ENCODE measurements at places on chromosomes 3 and 15.

DNA sequence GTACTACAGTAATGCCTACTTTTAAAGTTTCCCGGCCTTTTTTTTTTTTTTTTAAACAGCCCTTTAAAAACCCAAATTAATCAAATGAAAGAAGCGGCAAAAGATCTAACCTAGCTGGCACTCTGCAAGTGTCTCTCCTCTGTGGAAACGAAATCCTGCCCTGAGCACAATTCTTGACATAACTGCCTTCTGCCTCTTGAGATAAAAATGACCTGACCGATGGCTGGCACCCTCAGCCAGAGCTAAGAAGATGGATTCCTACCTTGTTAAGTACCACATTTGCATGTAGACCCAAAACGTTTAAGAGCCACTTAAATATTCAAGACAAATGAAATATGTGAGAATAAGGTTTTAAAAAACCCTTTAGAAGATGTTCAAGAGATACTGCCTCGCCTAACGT lies 16.6 kb upstream of the SLC12A8 start:
- DNase-seq, result no peak

DNA sequence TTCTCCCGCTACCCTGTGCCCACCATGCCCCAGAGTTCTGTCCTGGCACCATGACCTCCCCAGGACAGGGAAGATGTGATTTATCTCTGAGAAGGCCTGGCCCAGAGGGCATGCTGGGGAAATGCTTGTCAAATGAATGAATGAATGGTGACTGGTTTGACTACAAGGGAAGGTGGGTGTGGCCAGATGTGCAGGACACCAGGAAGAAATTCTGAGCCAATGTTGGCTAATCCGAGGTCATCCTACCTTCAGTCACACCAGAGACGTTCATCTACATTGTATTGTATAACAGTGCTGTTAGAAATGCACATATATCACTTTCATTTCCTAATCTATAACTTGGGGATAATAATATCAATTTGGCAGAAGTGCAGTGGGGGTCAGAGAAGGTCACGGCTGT lies 138.4 kb downstream of the FAM43A start:
- no peak for DNase-seq

DNA sequence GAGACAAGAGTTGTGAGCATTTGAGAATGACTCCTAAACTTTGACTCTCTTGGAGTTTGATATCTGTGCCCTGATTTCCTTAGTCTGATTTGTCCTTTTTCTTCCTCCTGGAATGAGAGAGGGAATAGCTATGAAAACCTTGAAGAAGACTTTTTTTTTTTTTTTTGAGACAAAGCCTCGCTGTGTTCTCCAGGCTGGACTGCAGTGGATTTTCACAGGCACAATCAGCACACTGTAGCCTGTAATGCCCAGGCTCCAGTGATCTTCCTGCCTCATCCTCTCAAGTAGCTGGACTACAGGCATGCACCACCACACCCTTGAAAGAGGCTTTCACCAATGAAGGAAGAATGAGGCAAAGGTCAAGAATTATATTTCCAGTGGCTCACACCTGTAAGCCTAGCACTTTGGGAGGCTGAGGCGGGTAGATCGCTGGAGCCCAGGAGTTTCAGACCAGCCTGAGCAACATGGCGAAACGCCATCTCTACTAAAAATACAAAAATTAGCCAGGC lies 10.3 kb upstream of the ARGFX start:
- DNase-seq, result no peak

- DNase-seq, result no peak
These were observed 48.2 kb upstream of the SLC9A9 start for GRCh38 chr3:143896486-143896885.

DNA sequence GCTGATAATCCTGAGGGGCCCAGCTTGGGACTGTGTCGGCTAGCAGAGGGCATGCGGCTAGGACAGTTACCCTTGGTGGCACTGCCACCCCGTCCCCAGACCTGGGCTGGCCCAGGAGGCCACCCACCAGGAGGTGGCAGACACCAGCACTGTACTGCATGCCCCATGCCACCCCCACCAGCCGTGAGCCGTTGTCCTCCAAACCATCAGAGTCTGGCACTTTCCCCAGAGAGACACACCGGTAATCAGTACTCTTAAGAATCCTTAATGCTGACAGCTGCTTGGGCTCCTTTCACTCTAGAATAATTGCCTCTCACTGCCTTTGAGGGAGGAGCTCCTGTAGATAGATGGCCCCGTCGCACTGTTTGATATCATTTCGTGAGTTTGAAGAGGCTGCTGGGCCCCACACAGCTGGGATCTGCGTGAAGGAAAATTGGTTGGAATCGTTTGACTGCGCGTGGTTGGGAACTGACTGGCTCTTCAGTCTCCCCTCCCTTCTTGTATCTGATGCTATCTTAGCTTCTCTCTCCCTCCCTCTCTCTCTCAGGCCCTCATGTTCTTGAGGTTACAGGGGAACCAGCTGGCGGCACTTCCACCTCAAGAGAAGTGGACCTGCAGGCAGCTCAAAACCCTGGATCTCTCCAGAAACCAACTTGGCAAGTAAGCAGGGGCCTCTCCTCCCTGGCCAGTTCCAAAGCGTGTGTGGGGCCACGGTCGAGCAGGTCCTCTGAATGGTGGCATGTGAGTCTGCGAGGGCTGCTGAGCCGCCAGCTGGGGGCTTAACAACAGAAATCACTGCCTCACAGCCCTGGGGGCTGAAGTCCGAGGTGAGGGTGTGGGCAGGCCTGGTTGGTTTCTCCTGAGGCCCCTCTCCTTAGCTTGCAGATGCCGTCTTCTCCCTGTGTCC lies 94.9 kb downstream of the LRRK1 start:
- no peak for DNase-seq

DNA sequence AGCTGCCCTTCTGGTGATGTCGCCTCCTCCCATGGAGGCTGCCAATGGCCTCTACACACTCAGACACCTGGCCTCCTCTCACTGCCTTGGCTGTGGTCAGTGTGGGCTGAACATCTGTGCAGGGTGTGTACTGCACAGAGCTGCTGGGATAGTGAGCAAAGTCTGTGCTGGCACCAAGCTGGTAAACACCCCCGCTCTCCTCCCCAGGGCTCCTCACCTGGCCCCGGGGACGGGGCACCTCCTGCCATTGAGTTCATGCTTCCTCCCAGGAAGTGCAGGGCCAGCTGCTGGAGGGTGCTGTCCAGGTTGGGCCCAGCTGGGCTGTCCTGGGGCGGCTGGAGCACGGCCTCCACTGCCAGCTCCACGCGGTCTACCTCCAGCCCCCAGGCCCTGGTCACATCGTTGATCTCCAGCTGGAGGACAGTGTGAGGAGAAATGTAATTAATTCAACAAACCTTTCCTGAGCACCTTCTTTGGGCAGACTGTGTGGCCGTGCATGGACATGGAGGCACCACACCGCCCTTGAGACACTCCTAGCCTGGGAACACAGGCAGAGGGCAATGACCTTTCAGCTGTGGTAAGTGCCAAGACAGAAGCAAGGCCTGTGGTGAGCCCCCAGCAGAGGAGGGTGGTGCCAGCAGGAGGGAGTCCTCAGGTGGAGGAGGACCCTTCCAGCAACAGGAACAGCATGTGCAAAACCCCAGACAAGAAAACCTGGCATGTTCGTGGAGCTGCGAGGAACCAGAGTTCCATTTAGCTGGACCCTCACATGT lies 6.8 kb downstream of the STOML1 start:
- DNase-seq, result no peak

- no peak for DNase-seq
These were observed 52.7 kb downstream of the SETD5 start for GRCh38 chr3:9450126-9450525.

GRCh38 chr3:51646091-51646490 lies 25.0 kb upstream of the TEX264 start:
- no peak for DNase-seq

GRCh38 chr3:71599416-71599815 lies 15.9 kb upstream of the FOXP1 start:
- DNase-seq, result no peak

Measured in DMS153 (cell line).